Sigmoid colon (tissue), 7 donors: ENCODE measurements at places on chromosomes 7 and 10. TPM values are rescaled to one million over a fixed set of nuclear protein-coding genes. Genes with fewer than 3 reads are reported as not detected.

Gene PPP1R3C
- 34.9 TPM for total RNA-seq

Gene PGAM1
- 246 TPM for total RNA-seq

Gene SH2B2
- 1.1 TPM for total RNA-seq

GRCh38 chr10:64468219-64468618 is 947.0 kb downstream of the REEP3 start:
- DNase-seq: no peak
